Stimulated activated CD4-positive, alpha-beta T cell treated with anti-CD3 and anti-CD28 coated beads, Interleukin-12 subunit alpha, Interleukin-12 subunit beta, amount 100 ng/mL, for 48 hours (primary cell): ENCODE measurements at places on chromosomes 2 and 18.

DNA sequence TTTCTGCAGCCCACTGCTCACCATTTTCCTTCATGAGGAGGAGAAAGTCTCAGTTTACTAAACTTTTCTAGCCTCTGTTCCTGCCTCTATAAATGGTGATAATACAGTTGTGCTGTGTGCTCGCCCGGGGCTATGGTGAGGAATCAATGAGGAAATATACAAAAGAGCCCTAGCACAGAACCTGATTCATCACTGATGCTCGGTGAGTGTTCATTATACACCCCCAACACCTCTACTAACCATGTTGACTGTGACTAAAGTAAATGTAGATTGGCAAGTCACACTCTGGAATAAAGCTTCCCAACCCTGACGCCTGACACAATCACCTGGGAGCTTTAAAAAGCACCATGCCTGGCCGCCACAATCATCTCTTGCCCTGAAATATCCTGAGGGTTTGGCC lies 118.8 kb upstream of the CYP1B1 start:
- DNase-seq, result no peak

DNA sequence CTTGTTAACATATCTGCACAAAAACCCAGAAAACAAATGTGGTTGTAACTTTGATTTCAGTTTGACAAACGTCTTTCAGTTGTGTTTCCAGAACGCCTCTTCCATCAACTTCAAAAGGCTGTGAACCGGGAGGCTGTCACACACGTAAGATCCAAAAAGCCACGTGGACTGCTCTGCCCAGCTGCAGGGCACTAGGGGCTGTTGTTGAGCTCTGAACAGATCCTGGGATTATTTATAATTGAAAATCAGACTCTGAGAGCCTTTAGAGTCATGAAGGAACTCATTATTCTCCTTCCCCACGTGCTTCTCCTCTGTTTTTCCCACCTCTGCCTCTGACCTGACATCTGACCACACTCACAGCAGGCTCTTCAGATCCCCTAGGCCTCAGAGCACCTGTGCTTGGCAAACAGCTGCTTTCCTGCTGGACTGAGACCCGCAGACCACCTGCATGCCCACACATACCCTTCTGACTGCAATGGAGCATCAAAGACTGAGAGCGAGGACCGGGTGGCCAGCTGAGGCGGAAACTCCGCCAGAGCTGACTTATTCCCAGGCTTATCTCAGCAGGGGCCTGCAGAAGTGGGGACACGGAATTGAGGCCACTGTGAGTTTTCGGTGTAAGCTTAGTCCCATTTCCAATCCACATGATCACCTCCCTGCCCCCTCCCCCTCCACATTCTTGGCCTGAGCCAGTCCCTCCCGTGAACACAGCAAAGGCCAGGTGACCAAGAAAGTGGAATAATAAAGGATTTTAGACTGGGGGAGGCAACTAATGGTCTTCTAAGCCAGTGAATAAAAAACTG lies 114.8 kb downstream of the ATL2 start:
- peak; percentile 20 for DNase-seq

- no peak for DNase-seq
Observed at GRCh38 chr2:126981476-126981875, 82.8 kb downstream of the TEX51 start.

DNA sequence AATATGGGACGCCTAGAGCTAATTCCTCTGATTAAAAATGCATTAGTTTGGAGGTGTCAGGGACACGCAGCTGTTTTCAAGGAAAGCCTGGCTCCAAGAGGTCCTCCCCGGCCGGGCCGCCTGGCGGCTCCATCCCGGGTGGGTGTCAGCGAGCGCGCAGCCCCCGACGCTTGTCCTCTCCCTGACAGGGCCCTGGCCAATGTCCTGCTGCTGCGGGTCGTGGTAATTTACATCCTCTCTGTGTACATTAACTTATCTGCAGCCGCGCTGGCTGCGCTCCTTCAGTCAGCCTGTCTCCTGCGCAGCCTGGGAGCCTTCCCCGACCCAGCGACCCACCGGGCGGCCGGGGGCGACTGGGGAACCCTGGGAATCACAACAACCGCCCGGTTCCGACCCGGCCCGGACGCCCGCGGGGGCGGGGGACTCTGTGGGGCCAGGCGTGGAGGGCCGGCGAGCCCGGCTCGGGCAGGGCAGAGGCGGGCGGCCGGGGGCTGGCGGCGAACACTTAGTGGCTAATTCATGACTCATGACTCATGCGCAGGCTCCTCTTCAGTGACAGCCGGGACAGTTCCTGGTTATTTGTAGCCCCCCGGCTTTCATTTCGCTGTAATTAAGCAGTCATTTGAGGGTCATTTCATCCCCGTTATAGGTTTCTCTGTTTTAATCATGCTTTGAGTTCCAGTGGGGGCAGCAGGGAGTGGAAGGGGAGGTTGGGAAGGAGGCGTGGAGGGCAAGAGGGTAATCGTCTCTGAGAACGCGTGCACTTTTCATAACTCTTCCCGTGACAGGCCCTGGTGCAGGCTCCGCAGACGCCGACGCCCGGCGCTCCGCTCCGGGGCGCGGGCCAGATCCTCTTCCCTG lies 141.9 kb upstream of the CTAGE1 start:
- no peak for DNase-seq

DNA sequence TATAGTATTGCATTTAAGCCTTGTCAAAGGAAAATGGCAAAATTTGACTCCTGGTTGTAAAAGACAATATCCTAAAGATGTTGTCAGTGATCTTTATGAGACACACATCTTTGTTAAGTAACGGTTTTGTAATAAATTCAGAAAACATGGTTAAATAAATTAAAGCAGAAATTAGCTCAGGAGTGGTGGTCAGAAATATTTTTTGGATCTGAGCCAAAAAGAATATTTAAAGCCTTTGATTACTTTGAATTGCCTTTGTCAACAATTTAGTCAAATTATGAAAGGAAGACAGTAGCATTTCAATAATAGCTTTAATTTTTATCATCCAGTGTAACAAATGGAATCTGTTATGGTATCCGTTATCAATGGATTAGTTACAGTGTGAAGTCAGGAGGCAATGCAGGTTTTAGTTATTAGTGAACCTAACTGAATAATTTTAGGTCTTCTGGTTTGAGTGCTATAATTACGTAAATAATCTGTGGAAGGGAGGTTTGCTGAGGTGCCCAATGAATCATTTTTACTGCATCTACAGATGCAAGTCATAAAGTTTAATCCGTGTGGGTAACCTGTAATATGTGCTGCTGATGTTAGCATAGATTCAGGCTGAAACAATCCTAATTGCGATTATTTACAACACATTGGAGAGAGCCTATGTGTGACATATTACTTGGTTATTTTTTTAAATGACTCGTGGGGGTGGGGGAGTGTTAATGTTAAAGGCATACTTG lies 42.7 kb downstream of the SMAD4 start:
- DNase-seq, result no peak

DNA sequence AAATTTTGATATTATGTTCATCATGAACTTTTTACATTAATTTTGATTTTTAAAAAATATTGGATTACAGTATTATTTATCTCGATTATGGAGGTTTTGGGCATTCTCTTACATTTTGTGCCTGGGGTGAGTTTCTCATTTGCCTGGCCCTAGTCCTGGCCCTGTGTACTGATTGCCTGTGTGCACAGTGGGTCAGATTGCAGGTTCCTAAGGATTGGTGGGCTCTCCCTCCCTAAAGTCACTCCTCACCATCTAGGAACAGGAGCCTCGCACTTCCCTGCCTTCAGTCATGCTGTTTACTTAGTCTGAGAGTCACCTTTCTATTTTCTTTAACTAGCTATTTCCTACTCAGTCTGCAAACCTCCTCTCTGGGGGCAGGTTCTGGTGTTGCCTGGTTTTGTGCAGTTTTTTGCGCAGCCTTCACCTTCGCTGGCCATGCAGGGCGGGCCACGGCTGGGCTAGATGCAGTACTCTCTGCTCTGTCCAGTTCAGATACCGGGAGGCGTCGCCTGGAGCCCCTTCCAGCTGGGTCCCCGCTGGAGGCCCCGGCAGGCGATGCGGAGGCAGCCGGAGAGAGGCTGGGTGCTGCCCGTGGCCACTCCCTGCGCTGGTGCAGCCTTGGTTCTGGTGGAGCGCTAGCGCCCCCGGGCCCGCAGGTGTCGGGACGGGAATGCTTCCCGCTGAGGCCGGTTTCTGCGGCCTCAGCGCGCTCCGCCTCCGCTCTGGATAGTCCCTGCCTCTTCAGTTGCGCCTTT lies 23.3 kb upstream of the MC5R start:
- DNase-seq, result peak; percentile 39

- DNase-seq, result no peak
Observed at GRCh38 chr2:204331988-204332387, 213.3 kb upstream of the PARD3B start.

DNA sequence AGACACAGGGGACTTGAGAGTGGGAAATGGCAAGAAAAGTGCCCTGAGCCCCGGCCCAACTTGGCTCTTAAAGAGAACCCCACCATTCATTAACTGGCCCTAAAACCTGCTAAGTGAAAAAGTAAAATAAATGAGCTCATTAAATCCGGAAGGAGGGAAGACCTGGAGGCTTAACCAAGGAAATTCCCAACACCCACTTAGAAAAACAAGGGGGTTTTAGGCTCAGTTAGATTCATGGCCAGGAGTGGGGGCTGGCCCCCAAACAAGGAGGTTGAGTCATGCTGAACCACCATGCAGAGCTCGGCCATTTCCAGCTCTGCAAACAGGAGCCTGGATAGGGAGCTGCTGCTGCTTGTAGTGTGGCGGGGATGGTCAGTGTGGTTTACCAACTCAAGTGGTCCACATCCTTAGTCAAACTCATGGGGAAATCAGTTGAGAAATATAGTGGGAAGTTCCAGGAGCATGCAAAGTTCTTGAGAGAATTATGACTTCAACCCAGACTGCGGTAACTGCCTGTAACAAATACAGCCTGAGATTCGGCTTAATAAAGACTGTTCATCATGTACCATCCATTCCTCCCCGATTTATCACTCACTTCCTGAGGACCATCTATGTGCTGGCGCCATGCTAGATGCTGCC lies 39.7 kb upstream of the MRPL19 start:
- no peak for DNase-seq

DNA sequence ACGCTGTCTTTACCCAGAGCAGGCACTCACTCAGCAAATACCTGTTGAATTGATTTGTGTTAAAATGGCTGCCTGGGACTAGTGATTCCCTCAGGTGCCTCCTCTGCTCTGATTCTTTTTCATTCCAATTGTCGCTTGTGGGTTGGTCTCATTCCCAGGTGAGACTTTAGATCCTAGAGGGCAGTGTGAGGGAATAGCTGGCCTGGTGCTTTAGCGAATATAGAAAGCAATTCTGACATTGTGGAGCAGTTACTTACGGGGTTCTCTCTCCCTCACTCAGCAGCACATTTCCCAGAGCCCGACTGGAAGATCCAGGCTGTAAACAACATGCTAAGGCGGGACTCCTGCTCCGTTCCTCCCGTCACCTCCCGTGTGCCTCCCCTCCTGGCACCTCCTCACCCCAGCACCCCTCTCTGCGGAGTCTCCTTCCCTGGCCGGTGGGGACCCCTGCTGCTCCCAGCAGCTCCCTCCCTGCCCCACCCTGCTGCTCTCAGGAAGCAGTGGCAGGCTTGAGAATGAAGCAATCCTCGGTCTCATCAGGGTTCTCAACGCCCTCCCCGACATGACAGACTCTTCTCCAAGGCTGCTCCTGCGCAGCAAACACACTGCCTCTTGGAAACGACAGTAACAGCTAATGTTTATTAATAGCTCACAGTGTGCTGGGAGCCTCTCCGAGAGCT lies 26.9 kb downstream of the CELF4 start:
- no peak for DNase-seq

- DNase-seq, result no peak
Observed at GRCh38 chr18:79868168-79868784, 70.5 kb downstream of the KCNG2 start.

DNA sequence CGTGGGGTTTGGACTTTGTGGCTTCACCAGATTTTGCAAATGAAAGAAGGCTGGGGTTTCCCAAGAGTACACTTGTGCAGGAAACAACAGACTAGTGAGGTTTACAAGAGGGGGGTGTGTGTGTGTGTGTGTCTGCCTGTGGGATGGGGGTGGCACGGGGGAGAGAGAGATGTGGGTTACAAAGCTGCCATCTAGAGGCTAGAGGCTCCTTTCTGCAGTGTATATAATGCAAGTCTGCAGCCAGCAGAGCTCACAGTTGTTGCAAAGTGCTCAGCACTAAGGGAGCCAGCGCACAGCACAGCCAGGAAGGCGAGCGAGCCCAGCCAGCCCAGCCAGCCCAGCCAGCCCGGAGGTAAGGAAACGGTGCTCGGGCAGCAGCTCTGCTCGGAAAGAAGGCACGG lies at the start of gene ACKR3:
TSS of gene ACKR3 (plus strand) at position 253 of the 401 bp plus-strand sequence. CDS start 10,641 bp downstream, outside the sequence.
- peak; percentile 34 for DNase-seq

- DNase-seq, result no peak
Observed at GRCh38 chr2:159211447-159212396, 74.8 kb downstream of the WDSUB1 start.

DNA sequence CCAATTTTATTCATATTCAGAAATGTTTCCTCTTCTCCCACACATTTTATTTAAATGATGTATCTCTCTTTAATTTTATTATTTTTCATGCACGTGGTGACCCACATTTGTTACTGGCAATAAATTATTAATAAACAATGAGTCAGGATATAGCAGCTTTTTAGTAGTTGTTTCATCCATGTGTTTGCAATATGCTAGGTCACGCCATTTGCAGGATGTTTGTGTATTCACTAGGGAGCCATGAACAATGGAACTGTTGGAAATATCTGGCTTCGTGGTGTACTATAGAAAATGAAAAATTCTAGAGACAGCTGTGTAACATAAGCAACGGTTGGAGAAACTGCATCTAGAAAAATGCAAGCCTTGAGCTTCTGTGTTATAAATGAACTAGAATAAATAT lies 176.0 kb upstream of the COL3A1 start:
- DNase-seq, result no peak

- DNase-seq, result no peak
Observed at GRCh38 chr2:204280262-204280668, 265.0 kb upstream of the PARD3B start.

- no peak for DNase-seq
Observed at GRCh38 chr2:141714496-141714895, 416.3 kb downstream of the LRP1B start.

GRCh38 chr2:88838165-88838635 lies 146.7 kb downstream of the RPIA start:
- no peak for DNase-seq

DNA sequence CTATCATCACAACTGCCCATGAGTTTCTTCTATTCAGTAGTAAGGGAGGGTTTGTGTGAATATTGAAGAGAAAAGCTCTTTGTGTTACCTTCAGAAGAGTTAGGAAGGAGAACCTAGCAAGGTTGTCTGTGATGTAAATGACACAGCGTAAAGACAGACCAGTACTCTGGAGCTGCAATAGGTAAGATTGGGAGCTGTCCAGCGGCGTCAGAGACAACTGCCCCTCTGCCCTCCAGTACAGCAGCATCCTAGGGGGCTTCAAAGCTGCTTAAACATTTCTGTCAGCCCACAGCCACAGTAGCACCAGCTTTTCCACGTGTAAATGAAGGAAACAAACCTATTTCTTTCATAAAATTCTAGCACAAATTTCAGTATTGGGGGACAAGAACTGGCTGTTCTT lies 34.5 kb downstream of the NYAP2 start:
- no peak for DNase-seq

- DNase-seq, result no peak
Observed at GRCh38 chr18:53534695-53535094, 689.8 kb downstream of the MBD2 start.

GRCh38 chr2:218754201-218754600 lies 27.7 kb upstream of the CYP27A1 start:
- no peak for DNase-seq

- DNase-seq, result no peak
Observed at GRCh38 chr18:74531043-74531442, 3.3 kb upstream of the CNDP1 start.

- DNase-seq, result no peak
Observed at GRCh38 chr2:139365189-139365588, 585.0 kb upstream of the NXPH2 start.

GRCh38 chr18:31634331-31634713 lies 42.6 kb downstream of the TTR start:
- no peak for DNase-seq
